ENCODE measurements at places on chromosomes 12 and 14. TPM values are rescaled to one million over a fixed set of nuclear protein-coding genes. Genes with fewer than 3 reads are reported as not detected.

GRCh38 chr14:23097786-23098185 is 2.5 kb downstream of the C14orf119 start:
- DNase-seq, result no peak

GRCh38 chr12:52085682-52086180 is 6.2 kb downstream of the SMIM41 start:
- no peak for DNase-seq

The TUBA1B gene
- 2,333 TPM for total RNA-seq

The FKBP11 gene
- total RNA-seq, result 48.7 TPM

Data from activated CD8-positive, alpha-beta T cell treated with anti-CD3 and anti-CD28 coated beads, Interleukin-2, amount 10 ng/mL, durations not matched to agents 7 days and 5 days (primary cell).